Activated T-cell treated with anti-CD3 and anti-CD28 coated beads for 48 hours (primary cell): ENCODE measurements at places on chromosomes 2 and 18.
A peak's percentile ranks its signal among the peaks of the same experiment; 100 is the strongest.

DNA sequence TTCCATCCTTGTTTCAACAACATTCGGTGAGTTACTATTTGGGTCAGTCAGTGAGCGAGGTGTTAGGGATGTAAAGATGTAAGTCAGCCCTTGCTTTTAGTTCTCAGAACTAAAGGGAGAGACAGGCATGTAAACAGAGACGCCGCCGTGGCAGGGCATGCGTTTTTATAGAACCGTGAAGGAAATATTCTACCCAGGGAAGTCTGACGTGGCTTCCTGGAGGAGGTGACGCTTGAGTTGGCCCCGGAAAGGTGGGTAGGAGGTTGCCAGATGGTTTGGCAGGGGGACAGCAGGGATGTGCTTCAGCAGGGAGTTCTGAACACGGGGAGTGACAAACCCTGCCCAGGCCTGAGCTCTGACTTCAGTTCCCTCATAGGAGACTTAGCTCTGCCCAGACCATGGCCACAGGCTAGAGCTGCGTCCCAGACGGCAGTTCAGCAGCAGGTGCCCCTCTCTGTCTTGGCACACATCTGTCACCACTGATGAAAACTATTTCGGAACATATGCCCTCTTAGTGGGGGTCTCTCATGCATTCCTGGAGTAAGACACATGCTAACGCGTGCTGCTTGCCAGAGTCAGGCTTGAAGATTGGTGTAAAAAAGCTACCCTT lies 23.4 kb upstream of the RPL31 start:
- DNase-seq: no peak

- no peak for DNase-seq
Measured at GRCh38 chr2:197185676-197186075, 124.9 kb downstream of the ANKRD44 start.

DNA sequence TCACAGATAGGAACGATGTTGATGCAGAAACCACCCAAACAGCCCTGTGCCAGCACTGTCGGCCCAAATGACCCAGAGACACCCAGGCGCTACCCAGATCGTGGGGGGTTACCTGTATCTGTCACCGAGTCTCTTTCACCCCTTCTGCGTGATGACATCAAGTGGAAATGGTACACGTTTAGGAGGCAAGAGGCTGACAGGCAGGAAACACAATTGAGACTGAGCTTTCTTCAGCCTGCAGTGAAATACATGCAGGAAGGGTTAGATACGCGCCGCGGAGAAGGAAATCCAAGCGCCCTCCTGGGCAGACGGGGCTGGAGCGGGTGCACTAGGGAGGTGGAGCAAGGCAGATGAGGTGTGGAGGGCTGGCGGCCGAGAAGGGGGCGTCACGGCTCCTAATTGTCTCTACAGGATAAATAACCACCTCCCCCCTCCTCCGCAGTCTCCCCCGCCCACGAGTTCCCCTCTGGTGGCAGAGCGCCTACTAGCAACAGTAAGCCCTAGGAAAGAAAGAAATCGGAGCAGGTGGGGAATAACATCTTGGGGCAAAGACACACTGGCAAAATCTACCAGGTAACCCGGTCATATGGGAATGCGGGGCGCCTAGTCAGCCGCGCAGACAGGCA lies at the start of gene RNF152:
RNF152 (minus strand) TSS at position 325 of the 626 bp plus-strand sequence. CDS start 76,544 bp downstream, outside the sequence.
- peak; percentile 1 for DNase-seq

GRCh38 chr18:55858661-55859515 lies 270.9 kb upstream of the TCF4 start:
- no peak for DNase-seq

DNA sequence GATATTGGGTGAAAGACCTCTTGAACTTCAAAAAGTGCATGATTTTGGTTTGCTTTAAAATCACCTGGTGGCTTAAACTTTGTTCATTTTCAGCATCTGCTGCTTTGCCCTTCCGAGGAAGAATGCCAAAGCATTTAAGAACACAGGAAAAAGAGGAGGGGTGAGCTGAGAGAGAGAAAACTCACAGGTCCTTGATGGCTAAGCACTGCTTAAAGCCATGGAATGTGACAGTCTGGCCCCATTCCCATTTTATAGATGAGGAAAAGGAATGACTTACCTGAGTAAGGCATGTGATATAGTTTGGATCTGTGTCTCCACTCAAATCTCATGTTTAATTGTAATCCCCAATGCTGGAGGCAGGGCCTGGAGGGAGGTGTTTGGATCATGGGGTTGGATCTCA lies 58.1 kb downstream of the KCNS3 start:
- no peak for DNase-seq
